ENCODE measurements at places on chromosomes 4 and X.

DNA sequence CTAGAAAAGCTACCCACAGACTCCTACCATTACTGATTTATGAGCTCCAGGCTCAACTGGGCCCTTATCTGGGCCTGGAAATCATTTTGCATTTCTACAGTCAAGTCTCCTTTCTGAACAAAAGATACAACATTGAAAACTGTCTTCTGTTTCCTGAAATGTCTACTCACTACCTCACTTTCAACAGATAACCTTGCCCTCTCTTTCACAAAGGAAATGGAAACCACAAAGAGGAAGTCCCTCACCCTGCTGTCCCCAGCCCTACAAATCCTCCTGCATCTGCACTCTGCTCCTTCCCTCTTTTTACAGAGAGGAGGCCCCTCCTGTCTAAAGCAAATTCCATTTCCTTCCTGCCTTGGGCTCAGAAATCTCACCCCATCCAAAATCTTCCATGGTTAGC is 24.8 kb upstream of the CYBB start:
- no peak for DNase-seq

DNA sequence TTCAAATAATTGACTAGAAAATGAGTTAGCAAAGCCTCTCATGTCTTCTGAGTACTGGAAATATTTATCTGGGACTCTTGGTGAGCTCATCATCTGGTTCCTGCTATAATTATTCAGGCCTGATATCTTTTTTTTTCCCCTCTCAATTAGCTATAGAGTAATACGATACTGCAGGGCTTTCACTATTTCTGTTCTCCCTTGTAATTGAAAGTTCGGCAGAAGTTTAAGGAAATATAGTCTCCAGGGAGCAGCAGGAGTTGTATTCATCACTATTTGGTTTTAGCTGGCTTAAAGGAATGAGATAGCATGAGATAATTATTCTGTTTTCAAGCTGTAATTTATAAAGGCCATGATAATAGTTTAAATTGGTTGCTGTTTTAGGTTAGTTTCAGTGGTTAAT is 378.6 kb upstream of the EPHA5 start:
- DNase-seq: no peak

GRCh38 chr4:165199286-165199685 is 8.1 kb upstream of the KLHL2 start:
- no peak for DNase-seq

GRCh38 chr4:112288455-112288854 is 2.8 kb upstream of the TIFA start:
- DNase-seq: no peak
